ENCODE measurements at places on chromosomes 1 and 21.

- peak; percentile 60 for DNase-seq
Measured at GRCh38 chr1:180530501-180530900, 28.1 kb upstream of the ACBD6 start.

DNA sequence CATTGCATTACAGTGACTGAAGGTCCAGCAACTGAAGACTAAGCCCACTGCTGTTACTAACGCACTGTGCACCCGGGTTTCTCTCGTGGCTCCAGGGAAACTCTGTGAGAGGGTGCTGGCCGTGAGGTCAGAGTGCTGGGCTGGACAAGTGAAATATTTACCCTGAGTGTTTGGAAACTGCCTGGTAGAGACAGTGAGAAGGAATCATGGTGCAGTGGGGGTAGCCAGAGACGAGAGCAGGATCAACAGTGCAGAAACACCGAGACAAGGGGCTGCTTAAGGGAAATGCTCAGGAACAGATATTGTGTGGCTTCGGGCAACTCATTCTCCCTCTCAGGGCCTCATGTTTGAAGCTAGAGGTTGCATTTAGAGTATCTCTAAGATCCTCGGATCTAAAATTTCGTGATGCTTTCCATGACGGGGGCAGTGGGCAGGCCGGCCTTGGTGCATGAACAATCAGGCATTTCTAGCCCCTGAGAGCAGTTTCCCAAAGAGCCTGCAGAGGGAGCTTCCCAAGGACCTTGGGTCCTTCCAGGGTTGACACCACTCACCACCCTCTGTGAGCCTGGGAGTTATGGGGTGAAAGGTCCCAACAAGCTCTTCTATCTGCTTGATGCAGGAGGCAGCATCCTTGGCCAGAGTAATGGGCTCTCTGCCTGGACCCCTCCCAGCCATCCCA, 9.7 kb downstream of the CD2 start:
- DNase-seq, result no peak

DNA sequence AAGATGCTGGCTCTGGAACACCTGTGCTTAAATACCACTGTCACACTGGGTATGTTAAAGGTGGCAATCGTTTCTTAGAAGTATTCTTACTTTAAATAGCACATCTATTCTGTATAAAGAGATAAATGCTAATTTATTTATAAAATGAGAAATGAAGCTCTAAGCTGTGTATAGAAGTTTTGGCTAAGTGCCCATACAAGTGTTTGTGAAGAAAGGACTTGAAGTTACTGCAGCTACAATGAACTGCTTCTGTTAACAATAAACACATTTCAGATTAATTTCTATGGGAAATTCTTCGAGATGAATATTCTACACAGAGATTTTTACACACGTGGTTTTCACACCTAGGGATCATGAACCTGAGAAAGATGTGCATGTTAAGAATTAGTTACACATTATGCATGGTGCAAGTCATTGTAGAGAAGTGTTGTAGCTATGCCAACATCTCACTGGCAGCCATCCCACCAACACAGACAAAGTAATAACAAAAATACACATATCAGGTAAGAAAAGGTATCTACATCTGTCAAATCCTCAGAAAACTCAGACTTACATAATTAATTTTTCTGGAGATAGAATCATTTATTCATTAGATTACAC, 16.2 kb downstream of the COL24A1 start:
- no peak for DNase-seq

- no peak for DNase-seq
Measured at GRCh38 chr1:168328731-168329364, 48.2 kb downstream of the TBX19 start.

- no peak for DNase-seq
Measured at GRCh38 chr1:36253161-36253862, 29.1 kb downstream of the THRAP3 start.

DNA sequence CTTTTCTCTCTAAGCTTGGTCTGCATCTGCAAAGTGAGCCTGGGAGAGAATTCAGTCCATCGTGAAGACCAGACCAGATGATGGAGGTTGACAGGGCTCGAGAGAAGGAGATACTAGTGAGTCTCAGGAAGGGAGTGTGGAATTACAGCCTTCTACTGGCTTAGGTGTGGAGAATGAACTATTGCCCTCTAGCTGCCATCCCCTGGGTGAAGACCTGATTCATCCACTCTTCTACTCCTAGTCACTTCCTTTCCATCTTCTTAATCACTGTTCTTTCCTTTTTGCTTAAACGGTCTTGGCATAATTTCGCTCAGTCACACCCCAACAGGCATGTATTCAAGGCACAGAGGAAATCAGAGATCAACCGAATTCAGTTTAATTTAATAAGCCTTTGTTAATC, 34.0 kb upstream of the HSD17B7 start:
- DNase-seq, result peak; percentile 93

- DNase-seq, result peak; percentile 37
Measured at GRCh38 chr1:86419277-86419903, 4.6 kb upstream of the CLCA2 start.

Data from HT1080 (cell line).